Osteoblast (primary cell): ENCODE measurements at places on chromosomes 7 and 10. TPM values are rescaled to one million over a fixed set of nuclear protein-coding genes. Genes with fewer than 3 reads are reported as not detected.

DNA sequence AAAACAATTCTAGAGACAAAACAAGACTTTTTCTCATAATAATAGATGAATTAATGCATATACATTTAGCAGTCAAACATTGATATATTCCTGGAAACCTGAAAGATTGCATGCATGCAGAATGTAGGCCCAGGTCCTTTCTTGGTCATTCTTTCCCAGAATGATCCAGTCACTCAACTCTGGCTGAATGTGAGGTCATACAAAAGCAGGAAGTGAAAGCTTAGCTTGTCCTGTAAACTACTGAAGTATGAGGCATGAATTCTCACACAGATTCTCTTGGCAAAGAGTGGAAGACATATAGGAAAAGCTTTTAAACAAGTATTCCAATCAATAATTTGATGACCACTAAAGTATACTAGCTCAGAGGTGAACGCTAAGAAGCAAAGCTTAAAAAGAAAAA, 253.9 kb downstream of the PPP1R3A start:
- no peaks in the 10 kb centered on the region for H3K4me1 ChIP-seq
- no peaks in the 10 kb centered on the region for H3K27me3 ChIP-seq
- no peak overlapping the region for H3K27ac ChIP-seq

- H3K27ac ChIP-seq, result no peak overlapping the region
- peaks cover 6% of the 10 kb centered on the region for H3K4me1 ChIP-seq
- no peak overlapping the region for H3K4me3 ChIP-seq
- H3K27me3 ChIP-seq, result peaks cover 75% of the 10 kb centered on the region
- DNase-seq, result no peak
Observed at GRCh38 chr10:29878492-29878891, 180.9 kb downstream of the JCAD start.

DNA sequence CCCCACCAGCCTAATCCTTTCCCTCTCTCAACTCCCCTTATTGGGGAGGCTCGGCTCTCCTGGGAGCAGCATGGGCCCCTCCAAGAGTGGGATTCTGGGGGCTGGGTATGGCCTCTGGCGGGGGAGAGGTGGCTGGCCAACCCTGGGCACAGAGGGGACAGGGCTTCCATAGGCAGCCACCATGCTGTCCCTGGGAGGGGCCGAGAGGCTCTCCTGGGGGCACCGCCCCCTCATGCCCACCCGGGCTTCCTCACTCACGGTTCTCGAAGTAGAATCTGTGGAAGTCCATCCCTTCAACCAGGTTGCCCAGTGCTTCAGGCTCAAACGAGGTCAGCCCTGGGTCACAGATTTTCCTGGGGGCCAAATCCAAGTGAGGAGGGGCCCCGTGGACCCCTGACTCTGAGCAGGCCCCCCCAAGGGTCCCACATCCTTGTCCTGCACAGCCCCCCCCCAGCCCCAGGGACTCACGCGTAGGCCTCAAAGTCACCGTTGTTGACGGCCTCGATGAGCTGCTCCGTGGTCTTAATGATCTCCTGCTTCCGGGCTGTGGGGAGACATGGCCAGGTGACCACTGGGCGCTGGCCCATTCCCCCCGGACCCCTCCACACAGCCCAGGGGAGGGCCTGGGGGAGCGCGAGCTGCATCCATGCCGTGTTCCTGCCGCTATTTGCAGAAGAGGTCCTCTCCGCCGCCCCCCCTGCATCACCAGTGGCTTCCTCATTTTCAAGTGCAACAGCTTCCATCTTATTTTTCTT, 19.8 kb downstream of the YKT6 start:
- peak; percentile 83 for DNase-seq
- H3K27me3 ChIP-seq, result peaks cover 14% of the 10 kb centered on the region
- no peaks in the 10 kb centered on the region for H3K4me1 ChIP-seq
- H3K4me3 ChIP-seq, result no peak overlapping the region
- no peak overlapping the region for H3K27ac ChIP-seq

GRCh38 chr7:112404321-112404720, 45.9 kb upstream of the IFRD1 start:
- peaks cover 8% of the 10 kb centered on the region for H3K4me1 ChIP-seq
- no peak overlapping the region for H3K4me3 ChIP-seq
- H3K36me3 ChIP-seq, result no peaks in the 10 kb centered on the region
- no peak for DNase-seq
- peaks cover 11% of the 10 kb centered on the region for H3K27me3 ChIP-seq
- no peak overlapping the region for H3K27ac ChIP-seq

GRCh38 chr10:42952931-42953683, 123.8 kb upstream of the RET start:
- H3K36me3 ChIP-seq, result no peaks in the 10 kb centered on the region
- peaks cover 20% of the 10 kb centered on the region for H3K27me3 ChIP-seq
- no peak overlapping the region for H3K27ac ChIP-seq
- no peak overlapping the region for H3K4me3 ChIP-seq

DNA sequence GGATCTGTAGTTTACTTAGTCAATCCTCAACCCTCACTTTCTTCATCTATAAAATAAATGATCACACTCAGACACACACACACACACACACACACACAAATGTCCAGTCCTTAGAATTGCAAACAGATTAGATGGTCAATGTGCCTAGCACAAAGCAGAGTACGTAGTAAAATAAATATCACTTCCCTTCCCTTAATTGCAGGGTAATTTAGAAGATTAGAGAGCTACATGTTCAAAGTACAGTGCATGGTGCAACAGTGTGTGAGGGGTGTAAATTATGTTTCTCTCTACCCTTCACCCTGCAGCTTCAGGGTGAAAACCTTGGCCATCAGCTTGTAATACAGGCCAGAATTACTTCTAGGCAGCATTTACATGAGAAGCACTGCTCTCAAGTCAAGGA, 187.0 kb upstream of the GHITM start:
- no peak overlapping the region for H3K27ac ChIP-seq
- no peaks in the 10 kb centered on the region for H3K4me1 ChIP-seq
- no peak for DNase-seq
- H3K36me3 ChIP-seq, result no peaks in the 10 kb centered on the region
- H3K4me3 ChIP-seq, result no peak overlapping the region
- no peaks in the 10 kb centered on the region for H3K27me3 ChIP-seq

- no peaks in the 10 kb centered on the region for H3K27me3 ChIP-seq
- H3K4me3 ChIP-seq, result no peak overlapping the region
- no peak for DNase-seq
- no peaks in the 10 kb centered on the region for H3K4me1 ChIP-seq
- no peak overlapping the region for H3K27ac ChIP-seq
- no peaks in the 10 kb centered on the region for H3K36me3 ChIP-seq
Observed at GRCh38 chr10:106991091-106991490, 173.4 kb downstream of the SORCS1 start.

- peaks cover 17% of the 10 kb centered on the region for H3K4me1 ChIP-seq
- no peaks in the 10 kb centered on the region for H3K27me3 ChIP-seq
- no peak for DNase-seq
- no peak overlapping the region for H3K27ac ChIP-seq
Observed at GRCh38 chr7:36276428-36277248, 113.0 kb upstream of the ANLN start.

GRCh38 chr7:121442845-121443244, 46.7 kb upstream of the FAM3C start:
- H3K27ac ChIP-seq, result no peak overlapping the region
- no peak for DNase-seq
- H3K36me3 ChIP-seq, result no peaks in the 10 kb centered on the region
- H3K4me1 ChIP-seq, result peaks cover 15% of the 10 kb centered on the region
- H3K4me3 ChIP-seq, result no peak overlapping the region

GRCh38 chr7:105279688-105280007, 109.1 kb downstream of the SRPK2 start:
- DNase-seq, result no peak
- no peak overlapping the region for H3K4me3 ChIP-seq
- H3K36me3 ChIP-seq, result peaks cover 2% of the 10 kb centered on the region
- H3K27me3 ChIP-seq, result no peaks in the 10 kb centered on the region

GRCh38 chr10:93718937-93719725, 16.7 kb upstream of the FRA10AC1 start:
- peaks cover 9% of the 10 kb centered on the region for H3K27me3 ChIP-seq
- no peak overlapping the region for H3K27ac ChIP-seq
- H3K4me1 ChIP-seq, result no peaks in the 10 kb centered on the region
- H3K36me3 ChIP-seq, result no peaks in the 10 kb centered on the region
- no peak for DNase-seq
- H3K4me3 ChIP-seq, result no peak overlapping the region

- peaks cover 9% of the 10 kb centered on the region for H3K4me1 ChIP-seq
- no peaks in the 10 kb centered on the region for H3K27me3 ChIP-seq
- no peak for DNase-seq
- H3K27ac ChIP-seq, result no peak overlapping the region
Observed at GRCh38 chr10:28177944-28178637, 124.8 kb downstream of the MPP7 start.

PCLO gene
- under 0.01 and 0.36 TPM in 2 replicates for total RNA-seq

PDE6C gene
- not detected in 2 replicates for total RNA-seq

SOSTDC1 gene
- under 0.01 TPM in 1 of 2 replicates, not detected in the other for total RNA-seq

ARHGEF35 gene
- 2.4 and 3.6 TPM in 2 replicates for total RNA-seq

TUBB8 gene
- not detected in 2 replicates for total RNA-seq

OGDHL gene
- total RNA-seq, result under 0.01 and 0.36 TPM in 2 replicates

GHRHR gene
- not detected in 2 replicates for total RNA-seq

STX1A gene
- 15.9 and 17.4 TPM in 2 replicates for total RNA-seq

PLEKHS1 gene
- under 0.01 TPM in 1 of 2 replicates, not detected in the other for total RNA-seq
